ENCODE measurements at places on chromosomes 3 and 15.

DNA sequence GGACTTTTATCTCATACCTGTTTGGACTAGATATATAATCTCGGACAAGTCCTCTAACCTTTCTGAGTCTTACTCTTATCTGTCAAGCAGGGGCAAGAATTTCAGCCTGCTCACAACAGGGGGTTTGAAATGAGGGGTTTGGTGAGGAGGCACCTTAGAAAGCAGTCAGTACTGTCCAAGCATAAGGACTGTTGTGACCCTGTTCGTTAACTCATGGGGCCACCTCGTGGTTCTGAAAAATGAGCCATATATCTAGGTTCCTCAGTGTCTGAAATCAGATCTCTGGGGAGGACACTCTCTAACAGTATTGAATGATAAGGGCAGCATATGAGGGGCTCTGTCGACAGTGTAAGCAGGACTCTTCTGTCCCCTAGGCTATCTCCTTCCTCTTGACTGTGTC, 7.2 kb upstream of the TIMP4 start:
- no peak for DNase-seq

DNA sequence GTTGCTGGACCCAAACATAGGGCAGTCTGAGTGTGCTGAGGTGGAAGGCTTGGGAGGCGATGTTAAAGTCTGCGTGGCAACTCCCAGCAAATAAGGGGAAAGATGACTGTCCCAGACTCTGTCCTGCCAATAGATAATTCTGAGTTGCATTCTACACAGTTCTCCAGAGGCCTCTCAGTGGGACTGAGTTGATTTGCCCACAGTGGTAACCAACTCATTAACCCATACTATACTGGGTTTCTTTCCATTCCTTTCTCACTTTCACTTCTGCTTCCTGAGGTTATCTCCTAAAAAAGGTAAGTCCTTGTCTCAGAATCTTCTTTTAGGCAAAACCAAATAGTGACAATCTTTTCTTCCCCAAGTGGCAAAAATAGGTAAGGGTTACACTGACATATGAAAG, 549.9 kb upstream of the DPPA4 start:
- no peak for DNase-seq

DNA sequence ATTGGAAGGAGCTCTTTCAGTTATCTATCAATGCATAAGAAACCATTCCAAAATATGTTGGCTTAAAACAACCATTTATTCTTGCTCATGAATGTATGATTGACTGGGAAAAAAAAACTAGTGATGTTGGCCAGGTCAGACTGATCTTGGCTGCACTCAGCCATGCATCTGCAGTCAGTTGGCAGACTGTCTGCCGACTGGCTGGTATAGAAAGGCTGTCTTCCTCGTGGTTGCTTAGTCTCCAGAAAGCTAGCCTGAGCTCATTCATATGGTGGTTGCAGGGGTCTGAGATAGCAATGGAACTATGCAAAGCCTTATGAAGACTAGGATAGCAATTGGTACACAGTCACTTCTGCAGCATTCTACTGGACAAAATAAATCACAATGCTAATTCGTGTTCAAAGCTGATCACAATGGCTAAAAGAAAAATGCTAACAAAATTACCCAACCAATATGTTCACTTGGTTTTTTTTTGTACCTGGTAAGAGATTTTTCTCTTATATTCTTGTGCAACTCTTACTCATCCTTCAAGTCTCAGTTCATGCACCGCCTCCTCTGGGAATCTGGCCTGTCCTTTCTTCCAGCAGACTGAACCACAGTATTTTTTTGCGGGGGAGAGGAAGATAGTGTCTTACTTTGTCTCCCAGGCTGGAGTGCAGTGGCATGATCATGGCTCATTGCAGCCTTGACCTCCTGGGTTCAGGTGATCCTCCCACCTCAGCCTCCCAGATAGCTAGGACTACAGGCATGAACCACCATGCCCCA, 126.8 kb downstream of the KCNAB1 start:
- peak; percentile 72 for DNase-seq

GRCh38 chr3:127679534-127680145, 6.9 kb downstream of the ABTB1 start:
- DNase-seq: no peak

DNA sequence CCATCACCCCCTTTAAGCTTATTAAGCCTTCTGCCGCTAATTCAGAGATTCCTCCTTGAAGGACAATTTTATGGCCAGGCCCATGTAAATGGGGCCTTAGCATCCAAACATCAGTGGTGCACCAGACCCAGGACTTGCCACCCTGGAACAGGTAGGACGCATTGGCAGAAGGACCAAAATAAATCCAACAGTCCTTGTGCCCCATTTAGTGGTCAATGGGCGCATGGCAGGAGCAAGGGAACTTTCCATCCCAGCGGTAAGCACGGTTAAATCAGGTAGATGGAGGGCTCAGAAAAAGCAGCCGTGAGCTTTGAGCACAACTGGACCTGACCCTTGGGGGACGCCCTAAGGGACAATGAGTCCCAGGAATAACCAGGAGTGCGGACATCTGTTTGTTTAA, 540.8 kb upstream of the ROBO1 start:
- no peak for DNase-seq

- DNase-seq: peak; percentile 18
Measured at GRCh38 chr15:69573815-69574475, 121.3 kb downstream of the RPLP1 start.

- DNase-seq: peak; percentile 94
Measured at GRCh38 chr3:124263168-124263567, 271.2 kb upstream of the ROPN1 start.

- DNase-seq: peak; percentile 91
Measured at GRCh38 chr15:40266828-40267304, 16.0 kb downstream of the ANKRD63 start.

DNA sequence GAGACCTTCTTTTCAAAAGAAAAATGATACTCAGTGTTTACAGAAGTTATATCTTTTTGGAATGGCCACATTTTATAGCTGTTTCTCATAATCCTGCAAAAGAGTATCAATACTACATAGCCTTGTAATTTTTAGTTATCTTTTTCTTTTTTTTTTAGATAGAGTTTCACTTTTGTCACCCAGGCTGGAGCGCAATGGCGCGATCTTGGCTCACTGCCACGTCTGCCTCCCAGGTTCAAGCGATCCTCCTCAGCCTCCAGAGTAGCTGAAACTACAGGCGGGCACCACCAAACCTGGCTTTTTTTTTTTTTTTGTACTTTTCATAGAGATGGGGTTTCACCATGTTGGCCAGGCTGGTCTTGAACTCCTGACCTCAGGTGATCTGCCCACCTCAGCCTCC, 53.6 kb downstream of the ANKRD28 start:
- no peak for DNase-seq

DNA sequence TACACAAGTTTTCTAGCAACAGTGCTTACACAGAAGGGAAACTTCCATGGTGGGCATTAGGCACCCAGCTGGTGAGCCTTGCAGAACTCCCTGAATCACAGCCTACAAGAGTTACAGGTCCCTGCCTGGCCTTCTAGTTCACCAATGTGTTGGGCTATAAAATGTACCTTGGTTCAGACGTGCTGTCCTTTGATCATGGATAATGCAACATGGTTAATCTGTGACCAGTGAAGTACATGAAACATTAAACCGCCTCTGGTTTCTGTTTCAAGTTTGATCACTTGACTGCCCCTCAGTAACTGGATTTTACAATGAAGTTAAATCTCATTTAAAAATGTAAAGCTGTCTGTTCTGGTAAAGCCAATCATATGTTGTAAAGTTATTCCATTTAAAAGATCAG, 51.8 kb downstream of the FMN1 start:
- no peak for DNase-seq

DNA sequence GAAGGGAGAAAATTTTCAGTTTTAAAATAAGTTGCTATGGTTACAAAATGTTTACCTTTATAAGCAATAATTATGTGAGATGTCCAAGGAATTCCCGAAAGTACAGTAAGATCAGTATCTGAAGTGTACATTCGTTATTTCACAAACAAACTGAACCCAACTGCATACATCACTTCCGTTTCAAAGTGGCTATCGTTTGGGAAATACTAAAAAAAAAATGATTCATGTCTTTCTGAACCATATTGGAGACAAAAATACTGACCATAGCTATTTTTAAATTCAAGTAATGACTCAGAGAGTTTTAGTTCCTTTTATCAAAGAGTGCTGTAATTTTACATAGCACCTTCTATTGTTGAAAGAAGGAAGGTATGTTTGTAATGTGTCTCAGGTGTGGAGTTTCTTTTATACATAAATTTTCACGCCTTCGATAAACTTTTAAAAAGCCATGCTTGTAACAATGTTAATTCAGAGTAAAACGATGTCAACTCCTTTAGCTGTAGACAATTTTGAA, 8.0 kb upstream of the ANKRD28 start:
- DNase-seq: peak; percentile 81

DNA sequence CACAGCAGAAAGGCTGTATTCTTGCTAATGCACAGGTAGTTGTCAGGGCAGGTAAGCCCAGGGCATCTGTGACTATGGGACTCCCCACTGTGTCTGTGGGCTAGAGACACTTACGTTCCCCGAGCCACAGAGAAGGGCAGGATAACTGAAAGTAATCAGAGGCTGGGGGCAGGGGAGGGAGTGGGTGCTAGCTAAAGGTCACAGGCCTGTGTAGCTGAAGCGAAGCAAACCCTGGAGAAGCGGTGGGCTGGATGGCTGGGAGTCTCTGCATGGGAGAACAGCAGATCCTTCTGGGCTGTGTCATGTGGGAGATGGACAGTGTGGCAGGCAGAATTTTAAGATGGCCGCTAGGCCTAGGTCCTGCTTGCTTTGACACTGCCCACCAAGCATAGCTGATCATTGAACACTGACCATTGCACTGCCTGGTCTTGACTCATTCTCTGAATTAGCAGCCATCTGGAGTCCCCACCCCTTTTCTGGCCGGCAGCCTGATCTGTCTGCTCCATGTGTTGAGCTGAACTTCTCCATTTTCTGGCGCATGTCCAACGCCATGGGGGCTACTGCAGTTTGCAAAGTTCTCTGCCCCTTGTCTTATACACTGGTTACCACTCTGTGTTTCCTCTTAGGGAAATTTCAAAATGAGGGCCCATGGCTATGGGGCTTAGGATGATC, 110.0 kb downstream of the DGKG start:
- DNase-seq: peak; percentile 38

- DNase-seq: peak; percentile 67
Measured at GRCh38 chr15:41989573-41990242, 17.4 kb upstream of the EHD4 start.

GRCh38 chr15:38254051-38254883, 1.6 kb downstream of the SPRED1 start:
- peak; percentile 67 for DNase-seq

- no peak for DNase-seq
Measured at GRCh38 chr15:57344282-57344681, 32.0 kb upstream of the CGNL1 start.

DNA sequence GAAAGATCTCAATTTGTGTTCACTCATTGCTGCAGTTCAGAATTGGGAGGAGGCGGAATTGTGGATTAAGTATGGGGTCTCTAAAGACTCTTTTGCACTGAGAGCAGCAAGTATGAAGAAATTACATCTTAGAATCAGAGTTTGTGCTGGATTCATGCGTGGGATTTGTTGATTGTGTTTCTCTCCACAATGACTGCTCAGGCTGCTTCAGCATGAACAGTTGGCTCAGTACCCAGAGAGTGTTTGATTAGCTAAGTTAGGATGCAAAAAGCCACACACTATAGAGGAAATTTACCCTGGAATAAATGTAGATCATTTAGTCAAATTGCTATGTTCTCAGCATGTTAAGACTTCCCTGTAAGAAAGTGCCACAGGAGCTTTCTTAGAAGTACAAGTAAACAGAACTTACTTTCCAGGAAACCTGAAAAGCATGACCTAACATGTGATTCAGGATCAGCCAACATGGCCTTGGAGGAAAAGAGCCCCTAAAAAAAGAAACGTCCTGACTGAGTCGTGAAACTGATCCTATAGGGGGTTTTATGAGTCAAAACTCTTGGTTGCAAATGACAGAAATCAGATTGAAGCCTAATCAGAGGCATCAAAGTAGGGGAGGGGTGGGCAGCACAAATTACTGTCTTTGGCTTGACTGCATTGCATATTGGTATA, 32.6 kb downstream of the HHLA2 start:
- DNase-seq: no peak

- no peak for DNase-seq
Measured at GRCh38 chr3:127529346-127530188, 61.0 kb downstream of the TPRA1 start.

- peak; percentile 25 for DNase-seq
Measured at GRCh38 chr3:123941121-123941520, 19.9 kb downstream of the CCDC14 start.

DNA sequence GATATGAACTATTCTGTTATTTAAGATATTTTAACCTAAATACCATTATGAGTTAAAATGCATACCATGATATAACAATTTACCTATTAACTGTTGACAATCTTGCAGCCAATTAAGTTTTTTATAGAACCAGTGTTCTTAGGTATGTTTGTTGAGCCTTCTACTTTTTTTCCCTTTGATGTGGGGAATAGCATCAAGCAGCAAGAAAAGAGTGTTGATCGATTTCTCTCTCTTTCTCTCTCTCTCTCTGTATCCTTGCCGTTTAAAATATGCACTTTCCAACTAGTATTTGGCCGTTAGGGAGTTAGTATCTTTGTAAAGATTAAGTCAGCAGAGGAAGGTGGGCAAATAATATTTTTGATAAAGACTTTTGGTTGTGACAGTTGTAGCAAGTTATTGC, 5.9 kb downstream of the CHD2 start:
- no peak for DNase-seq

DNA sequence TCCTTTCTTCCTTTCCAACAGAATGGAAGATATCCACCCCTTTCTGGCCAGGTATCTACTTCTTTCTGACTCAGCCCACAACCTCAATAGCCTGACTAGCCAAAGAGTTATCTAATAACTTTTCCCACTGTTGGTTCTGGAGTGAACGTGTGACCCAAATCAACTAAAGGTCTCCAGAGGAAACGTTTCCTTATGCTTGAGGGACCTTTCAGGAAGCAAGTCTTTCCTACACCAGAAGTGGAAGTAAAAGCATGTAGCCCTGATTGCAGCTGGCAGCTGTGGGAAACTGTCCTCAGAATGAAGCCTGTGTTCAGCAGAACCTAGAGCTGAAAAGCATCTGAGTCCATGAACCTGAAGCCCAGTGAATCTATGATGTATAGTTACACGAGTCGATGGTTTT, 34.7 kb upstream of the PHLDB2 start:
- no peak for DNase-seq

DNA sequence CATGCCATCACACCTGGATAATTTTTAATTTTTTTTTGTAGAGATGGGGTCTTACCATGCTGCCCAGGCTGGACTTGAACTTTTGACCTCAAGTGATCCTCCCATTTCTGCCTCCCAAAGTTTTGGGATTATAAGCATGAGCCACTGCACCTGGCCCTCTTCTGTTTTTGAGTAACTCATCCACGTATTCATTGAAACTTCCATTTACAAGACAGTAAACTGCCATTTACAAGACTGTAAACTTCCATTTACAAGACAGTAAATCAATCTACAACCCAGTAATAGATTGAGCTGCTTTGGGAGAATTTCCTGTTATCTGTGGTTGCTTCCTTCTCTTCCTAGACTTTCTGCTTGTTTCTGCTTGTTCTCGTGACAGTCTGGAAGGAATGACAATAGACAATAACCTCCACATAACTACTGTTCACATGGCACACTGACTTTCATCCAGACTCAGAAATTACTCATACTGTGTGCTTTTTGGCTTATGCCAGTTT, 114.7 kb upstream of the CCNL1 start:
- DNase-seq: no peak
